ENCODE measurements at places on chromosomes 3 and 15.

DNA sequence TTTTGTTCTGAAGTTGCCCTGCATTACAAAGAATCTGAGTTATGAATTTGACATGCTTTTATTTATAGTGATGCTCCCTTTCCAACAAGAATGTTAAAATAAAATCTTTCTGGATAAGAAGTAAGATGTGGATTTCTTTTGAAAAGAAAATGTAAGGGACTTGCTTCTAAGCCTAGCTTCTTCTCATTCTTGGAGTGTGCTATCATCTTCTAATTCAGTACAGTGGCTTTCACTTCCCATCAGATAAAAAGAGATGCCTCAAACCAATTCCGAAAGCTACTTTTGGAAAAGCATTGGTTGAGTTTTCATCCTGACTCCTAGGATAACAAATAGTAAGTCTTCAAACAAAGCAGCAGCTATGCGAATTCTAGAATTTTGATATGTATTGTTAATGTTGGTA lies 197.0 kb upstream of the ZPLD1 start:
- DNase-seq = no peak

DNA sequence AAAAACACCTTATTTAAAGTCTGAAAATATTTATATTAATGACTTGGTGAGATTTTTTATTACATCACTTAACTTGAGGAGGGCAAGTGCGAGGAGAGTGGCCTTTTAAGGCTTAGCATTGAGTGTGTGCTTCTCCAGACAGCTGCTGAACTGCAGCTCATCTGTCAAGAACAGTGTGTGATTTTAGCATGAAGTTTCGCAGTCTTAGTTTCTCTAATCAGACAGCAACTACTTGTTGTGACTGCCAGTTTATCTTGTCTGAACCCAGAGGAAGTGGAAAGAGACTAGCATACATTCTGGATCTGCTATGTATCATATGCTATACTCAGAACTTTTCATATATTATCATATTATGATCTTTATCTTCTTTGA lies 291.7 kb upstream of the ROPN1 start:
- no peak for DNase-seq

GRCh38 chr3:182309120-182309519 lies 484.2 kb upstream of the ATP11B start:
- no peak for DNase-seq

DNA sequence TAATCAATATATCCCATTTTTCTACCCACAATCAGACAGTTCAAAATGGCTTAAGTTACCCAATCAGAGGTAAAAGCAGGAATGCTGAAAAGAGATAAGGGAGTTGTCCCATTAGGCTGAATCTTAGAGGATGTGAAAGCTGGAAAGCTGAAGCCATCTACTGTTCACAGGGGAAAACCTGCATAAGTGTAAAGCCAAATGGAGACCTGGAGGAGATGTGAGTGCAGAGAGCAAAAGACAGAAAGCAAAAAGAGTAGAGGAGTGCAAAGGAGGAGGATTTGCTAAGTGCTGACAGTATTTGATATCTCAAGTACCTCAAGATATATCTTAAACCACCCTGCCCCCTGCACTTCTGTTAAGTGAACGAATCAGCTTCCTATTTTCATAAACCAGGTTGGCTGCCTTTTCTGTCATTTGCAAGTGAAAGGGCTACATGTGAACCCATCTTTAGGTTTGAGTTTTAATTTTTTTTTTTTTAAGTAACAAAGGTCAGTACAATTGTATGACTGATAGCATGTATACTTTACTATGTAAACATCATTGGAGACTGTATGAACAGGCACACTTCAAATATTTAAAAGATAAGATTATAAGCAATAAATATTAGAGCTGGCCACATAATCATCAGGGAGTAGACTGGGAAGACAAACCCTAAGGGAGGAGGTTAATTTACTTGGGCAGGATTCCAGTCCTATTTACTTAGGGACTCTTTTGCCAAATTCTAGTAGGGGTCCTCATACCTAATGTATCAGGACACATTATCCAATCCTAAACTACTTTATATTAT lies 22.8 kb upstream of the P2RY1 start:
- no peak for DNase-seq

GRCh38 chr15:91867581-91868026 lies 14.1 kb downstream of the SLCO3A1 start:
- DNase-seq = no peak

DNA sequence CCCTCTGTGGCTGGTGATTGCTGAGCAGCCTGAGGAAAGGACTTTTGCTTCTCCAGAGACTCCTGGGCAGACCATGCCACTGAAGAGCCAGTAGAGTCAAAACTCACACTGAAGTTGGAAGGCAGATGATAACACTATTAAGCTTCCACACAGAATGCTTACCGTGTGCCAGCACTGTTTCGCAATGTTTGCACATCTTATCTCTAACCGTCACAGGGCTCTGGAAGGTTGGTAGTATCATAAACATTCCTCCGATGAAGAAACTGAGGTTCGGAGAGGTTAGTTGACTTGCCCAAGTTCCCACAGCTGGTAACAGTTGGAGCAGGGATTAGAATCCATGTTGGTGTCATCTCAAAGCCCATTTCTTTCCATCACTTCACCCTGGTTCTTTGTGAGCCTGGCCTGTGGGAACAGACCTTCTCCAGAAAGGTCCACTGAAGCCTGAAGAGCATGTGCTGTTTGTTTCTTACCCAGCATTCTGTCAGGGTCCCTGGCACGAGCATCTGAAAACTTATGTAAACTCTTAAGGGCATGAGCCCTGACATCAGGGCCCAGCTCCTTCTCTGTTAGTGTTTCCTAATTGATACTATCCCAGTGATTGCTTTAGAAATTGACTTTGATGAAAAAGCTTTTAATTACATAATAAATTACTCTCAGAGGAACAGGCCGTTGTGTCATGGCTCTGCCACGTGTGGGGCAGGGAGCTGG lies 77.0 kb upstream of the PRR23C start:
- no peak for DNase-seq

All from nucleus accumbens (tissue), 56 donors.